ENCODE measurements at places on chromosomes 16 and 17. TPM values are rescaled to one million over a fixed set of nuclear protein-coding genes. Genes with fewer than 3 reads are reported as not detected.

DNA sequence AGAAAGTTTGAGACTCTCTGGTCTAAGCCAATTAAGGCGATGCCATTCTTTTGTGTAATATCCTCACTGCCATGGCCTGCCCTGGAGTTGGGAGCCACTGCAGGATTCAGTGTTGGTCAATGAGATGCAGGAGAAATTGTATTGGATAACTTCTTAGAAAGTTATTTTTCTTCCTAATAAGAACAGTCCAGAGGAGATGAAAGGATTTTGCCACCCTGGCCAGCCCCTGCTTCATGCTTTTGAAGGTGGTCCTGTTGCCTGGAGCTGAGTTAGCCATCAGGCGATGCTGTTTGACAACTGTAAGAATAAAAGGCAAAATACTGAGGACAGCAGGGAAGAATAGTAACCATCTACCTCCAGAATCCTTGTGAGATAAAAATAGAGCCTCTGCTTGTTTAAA, 35.4 kb upstream of the CNTNAP4 start:
- no peak for DNase-seq

DNA sequence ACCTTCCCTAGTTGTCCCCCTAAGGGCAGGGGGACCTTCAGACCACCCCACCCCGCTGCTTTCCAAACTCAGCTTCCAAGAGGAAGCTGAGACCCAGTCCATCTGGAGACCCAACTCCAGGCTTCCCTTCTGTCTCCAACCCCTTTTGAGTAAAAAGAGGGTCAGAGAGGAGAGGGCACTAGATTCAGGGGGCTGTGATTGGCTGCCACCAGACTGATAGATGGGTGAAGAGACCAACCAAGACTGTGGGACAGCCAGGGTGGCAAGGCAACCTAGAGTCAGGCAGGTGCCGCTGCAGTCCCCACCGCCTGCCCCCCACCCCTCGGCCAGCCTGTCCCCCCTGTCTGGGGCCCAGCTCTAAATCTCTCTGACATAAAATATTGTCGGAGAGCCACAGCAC, 92.5 kb downstream of the SDK2 start:
- peak; percentile 23 for DNase-seq

- no peak for DNase-seq
These were observed 16.1 kb downstream of the PLK1 start for GRCh38 chr16:23694644-23695373.

The KRTAP1-1 gene
- total RNA-seq = not detected

GRCh38 chr16:35102780-35103403, 1643.5 kb downstream of the TP53TG3F start:
- DNase-seq = no peak

The GPR179 gene
- total RNA-seq = not detected

GRCh38 chr17:72677108-72677507, 415.4 kb downstream of the SLC39A11 start:
- no peak for DNase-seq

DNA sequence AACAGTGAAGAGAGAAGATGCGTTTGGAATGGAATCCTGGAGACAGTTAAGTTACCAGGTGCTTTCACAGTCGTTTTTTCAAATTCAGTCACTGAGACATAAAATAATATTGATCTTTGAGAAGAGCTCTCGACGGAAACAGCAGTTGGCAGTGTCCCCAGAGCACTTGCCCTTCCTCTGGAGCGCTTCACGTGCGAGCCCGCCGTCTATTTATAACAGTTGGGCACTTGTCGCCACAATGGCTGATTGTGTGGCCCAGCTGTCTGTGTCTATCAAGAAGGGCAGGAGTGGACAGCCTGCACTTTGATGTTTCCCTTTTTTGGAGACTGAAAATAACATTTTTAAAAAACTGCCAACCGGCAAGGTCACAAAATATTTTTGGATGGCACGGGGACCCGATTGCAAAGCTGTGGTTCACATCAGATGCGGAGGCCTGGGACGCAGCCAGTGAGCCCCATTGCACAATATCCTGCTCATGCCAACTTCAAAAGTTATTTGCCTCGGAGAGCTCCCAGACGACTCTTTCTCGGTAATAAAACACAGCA, 62.9 kb downstream of the ADCY9 start:
- no peak for DNase-seq

The TBC1D3H gene
- not detected for total RNA-seq

The CYGB gene
- 0.49 TPM for total RNA-seq

DNA sequence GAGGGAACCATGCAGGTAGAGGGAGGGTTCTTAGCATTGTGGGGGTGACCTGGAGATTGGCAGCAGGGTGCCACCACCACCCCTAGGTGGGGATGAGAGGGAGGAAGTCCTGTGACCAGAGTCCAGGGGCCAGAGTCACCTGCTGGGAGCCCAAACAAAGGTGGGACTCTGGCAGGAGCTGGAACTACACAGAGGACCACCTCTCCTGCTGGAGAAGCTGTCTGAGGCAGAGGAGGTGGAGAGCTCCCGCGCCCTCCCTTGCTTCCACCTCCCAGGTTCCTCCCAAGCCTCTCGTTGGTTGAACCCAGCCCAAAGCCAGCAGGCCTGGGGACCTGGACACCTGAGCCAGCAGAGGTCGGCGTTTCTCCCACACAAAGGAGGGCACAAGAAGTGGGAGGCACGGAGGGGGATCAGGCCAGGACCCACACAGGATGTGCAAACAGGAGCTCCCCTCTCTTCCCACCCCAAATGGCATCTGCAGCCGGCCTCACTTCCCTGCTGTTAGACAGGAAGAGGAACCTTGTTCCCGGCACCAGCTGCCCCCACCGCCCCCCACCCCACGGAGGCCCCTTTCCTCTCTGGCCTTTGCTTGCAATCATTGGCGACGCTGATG, 154.6 kb downstream of the SEC14L1 start:
- DNase-seq = no peak

- DNase-seq = no peak
These were observed 17.9 kb upstream of the SPN start for GRCh38 chr16:29644973-29645693.

GRCh38 chr17:55140809-55141208, 124.0 kb upstream of the HLF start:
- DNase-seq = no peak

The CFAP52 gene
- not detected for total RNA-seq

The WNT9B gene
- total RNA-seq = not detected

The TNFRSF17 gene
- 6.9 TPM for total RNA-seq

The SLC13A5 gene
- not detected for total RNA-seq

GRCh38 chr16:75288596-75289120, 37.2 kb upstream of the BCAR1 start:
- no peak for DNase-seq

DNA sequence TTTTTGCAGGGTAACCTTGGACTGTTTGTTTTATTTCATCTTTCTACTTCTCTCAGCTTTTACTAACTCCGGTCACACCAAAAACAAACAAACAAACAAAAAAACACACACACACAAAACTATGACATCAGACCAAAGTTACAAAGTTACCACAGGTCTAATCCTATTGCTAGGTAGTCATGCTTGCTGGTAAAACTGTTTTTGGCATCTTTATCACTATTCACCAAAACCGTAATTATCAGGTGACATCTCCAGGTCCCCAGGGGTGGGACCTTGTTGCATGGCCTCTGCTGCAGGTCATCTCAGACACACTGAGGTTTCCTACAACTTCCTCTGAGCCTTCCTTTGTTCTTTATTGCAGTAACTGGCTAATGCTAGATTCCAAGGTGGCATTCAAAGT, 162.3 kb downstream of the ABCA8 start:
- no peak for DNase-seq

The ZNF213 gene
- total RNA-seq = 5.6 TPM

The C17orf113 gene
- total RNA-seq = 3.1 TPM

- no peak for DNase-seq
These were observed 86.7 kb downstream of the MRC2 start for GRCh38 chr17:62714016-62714777.

DNA sequence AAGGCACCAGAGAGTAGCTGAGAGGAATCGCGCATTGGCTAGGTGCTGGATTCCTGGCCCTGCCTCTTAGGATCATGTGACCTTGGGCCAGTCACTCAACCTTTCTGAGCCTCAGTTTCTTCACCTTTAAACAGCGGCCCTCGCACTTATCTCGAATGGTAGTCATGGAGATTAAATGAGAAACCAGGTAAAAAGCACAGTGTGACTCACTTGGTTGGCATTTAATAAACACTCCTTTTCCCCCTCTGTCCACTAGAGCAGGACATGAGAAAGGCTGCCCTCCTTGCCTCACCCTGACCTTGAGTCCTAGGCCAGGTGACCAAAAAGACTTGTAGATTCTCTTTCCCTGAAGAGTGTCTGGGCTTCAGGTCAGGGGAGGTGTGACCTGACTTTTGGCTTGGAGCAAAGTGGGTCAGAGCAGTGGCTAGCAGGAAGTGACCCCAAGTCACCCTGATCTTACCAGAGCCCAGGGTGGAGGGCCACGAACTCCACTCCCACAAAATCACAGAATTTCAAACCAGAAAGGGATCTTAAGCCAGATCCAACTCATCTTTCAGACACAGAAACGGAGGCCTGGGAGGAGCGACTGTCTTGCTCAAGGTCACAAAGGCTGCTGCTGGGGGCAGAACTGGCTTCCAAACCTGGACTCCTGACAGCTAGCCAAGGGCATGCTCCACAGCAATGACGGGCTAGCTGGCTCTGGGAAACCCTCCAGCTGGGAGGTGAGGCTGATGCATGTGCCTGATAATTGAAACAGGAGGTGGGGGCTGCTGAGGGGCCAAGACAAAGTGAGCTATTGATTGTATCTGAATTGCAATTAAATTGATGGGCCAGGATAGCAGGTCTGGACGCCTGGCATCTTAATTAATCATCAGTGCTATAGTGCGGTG, 65.2 kb downstream of the PIPOX start:
- no peak for DNase-seq

The COPS3 gene
- total RNA-seq = 73.7 TPM

The YBX2 gene
- not detected for total RNA-seq

DNA sequence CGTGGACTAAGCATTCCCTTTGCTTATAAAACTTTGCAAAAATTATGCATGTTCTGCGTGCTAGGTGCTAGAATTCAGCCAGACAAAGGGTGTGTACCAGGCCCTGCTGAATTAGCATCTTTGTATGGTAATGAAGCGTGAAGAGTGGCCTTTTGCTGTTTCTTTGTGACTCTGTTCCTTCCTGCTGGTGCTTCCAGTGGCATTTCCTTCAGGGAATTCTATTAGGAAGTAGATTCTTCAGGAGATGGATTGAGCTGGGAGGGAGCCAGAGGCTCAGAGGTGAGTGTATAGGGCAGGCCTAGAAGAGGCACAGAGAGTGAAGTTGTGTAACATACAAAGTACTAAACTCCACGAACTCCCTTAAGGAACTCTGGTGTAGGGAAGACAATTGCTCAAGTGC, 73.9 kb upstream of the ASIC2 start:
- no peak for DNase-seq

The STX1B gene
- total RNA-seq = 1.6 TPM

DNA sequence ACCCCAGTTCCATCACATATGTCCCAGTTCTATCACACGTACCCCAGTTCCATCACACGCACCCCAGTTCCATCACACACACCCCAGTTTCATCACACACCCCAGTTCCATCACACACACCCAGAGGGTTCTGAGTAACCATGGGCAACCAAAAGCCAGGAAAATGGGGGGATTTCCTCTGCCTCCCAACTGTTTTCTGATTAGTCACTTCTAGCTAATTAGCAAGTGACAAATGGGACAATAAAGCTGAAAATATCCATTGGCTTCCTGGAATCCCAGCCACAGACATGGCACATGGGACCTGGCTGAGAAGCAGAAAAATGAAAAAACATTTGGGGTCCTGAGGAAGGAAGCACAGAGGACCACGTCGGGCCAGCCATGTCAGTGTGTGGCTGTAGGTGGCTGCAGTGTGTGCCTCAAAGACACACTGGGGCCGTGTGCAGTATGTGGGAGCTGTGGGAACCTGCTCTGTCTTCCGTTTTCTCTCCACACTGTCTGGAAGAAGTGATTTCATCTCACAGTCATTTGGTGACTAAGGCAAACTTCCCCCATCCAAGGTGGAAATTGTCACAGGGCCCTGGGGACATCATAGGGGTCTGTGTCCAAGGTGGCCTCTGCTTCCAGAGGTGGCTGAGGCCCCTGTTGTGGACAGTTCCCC, 106.7 kb downstream of the CMIP start:
- no peak for DNase-seq

- no peak for DNase-seq
These were observed 10.3 kb downstream of the KCNG4 start for GRCh38 chr16:84229471-84229870.

GRCh38 chr16:85856079-85856478, 42.9 kb upstream of the IRF8 start:
- DNase-seq = no peak

The MYH13 gene
- not detected for total RNA-seq

DNA sequence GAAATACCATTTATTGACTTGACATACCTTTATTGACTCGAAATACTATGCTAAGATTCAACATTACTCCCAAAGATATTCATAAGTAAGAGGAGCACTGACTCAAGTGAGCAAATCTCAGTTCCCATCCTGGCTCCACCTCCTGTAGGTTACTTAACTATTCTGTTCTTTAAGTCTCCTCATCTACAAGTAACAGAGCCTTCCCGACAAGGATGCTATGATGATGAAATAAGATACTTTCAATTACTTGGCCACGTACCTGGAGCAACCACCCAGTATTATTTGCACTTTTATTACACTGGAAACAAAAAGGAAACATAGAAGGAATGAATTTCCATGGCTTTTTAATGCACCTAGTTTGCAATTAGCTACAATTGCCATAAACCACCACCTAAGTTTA, 16.3 kb downstream of the KANSL1 start:
- no peak for DNase-seq

The CHAD gene
- 0.34 TPM for total RNA-seq

GRCh38 chr16:59848296-59848695, 1114.2 kb upstream of the GOT2 start:
- no peak for DNase-seq

DNA sequence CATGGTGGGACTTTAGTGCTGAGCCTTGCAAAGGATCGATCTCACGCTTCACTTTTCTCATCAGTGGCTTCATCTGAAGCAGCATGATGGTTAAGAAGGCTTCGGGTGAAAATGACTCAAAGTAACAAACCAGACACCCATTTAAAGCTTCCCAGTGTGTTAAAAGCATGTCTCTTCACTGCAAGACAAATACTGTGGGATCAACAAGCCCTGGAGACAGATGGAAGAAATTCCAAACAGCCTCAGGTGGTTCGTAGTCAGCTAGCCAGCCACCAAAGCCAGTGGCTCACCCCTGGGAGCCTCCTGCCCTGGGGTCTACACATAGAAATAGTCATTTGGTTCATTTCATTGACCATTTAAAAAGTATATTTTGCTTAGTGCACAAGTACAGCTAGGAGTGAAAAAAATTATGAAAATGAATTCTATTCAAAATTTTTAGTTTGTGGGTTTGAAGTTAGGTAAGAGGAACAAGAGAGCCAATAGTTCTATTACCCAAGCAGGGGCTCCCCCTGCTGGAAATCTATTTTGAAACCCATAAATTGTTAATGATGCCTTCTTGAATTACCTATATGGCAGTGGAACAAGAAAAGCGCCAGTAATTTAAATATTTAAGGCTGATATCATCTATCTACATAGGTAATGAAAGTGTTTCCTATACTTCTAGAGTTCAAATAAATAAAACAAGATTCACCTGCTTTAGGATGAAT, 51.6 kb downstream of the PMP22 start:
- no peak for DNase-seq

The RIPOR1 gene
- total RNA-seq = 136 TPM

GRCh38 chr17:8066841-8067775, 20.4 kb downstream of the ALOX12B start:
- DNase-seq = no peak

All from activated B cell treated with CpG ODN at 0.5 μM for 24 hours (primary cell).